T-helper 2 cell (primary cell): ENCODE measurements at places on chromosomes 4 and X.

DNA sequence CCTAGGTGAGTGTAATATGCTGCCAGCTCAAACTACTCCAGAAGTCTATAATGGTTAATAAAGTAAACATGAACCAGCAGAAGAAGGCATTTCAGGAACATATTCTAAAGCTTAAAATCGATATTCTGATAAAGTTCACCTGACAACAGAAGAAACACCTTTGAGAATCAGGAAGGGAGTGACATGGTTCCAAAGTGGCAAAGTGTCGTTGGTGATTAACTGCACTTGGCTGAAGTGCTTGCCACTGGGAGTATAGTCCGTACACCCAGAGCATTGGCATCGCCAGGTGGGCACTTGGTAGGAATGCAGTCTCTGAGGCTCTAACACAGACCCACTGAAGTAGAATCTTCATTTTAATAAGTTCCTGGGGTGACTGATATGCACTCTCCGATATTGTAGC lies 76.0 kb upstream of the H2AZ1 start:
- DNase-seq = no peak

DNA sequence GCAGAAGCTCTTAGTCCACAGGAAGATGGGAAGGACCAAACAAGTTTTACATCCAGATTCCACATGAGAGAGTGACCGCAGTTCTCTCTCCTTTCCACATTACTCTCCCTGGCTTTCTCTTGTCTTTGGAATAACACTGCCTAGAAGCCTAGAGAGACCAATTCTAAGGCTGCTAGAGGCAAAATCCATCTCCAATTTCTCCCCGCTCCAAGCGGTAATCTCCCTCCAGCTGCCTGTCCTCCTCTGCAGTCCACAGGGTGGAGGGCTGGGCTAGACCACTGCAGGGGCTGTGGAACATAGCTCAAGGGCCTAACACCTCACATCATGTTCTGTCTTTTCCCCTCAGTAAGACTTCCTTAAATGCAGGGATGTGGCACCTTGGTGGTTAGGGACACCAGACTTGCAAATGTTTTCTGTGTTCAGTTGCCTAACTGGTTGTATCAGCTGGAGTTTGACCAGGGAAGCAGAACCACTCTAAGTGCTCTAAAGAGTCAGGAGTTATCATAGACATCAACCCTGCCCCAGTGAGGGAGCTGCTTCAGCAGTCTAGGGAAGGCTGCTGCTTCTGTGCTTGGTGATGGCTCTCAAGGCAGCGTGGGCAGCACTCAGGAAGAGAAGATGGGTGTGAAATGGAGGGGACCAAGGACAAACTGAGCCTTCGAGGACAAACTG lies 423.1 kb downstream of the BCOR start:
- no peak for DNase-seq

GRCh38 chrX:68299898-68300297 lies 133.4 kb downstream of the OPHN1 start:
- no peak for DNase-seq

GRCh38 chr4:55876387-55876786 lies 22.9 kb downstream of the EXOC1 start:
- DNase-seq = no peak

DNA sequence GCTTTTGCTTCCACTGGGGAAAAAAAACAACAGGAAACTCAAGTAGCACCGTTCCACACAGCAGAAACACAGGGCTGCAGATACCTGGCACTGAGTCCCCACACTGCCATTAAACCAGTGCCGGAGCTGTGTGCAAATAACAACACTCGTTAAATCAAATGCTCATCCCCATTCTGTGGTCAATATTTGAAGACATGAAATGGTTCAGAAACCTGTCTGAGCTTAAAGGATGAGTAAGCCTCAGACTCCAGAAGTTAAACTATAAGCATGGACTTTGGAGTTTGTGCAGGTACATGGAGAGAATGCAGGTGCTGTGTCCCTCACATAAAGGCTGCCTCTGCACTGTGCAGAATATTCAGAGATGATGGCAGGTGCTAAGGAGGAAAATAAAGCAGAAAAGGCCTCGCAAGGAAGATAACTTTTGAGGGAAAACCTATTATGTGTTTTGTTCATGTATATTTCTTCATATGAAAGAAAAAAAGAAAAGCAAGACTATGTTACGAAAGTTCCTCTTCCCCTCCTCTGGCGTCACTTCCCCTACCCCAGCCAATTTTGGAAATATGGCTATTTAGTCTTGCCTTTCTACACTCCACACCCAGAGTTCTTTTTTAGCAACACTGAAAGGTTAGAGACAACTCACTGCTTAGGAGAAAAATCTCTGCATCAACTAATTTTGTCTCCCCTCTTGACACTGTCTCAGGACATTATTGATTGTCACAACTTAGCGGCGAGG lies 4.6 kb downstream of the MPP1 start:
- no peak for DNase-seq
